Activated CD4-positive, alpha-beta T cell treated with anti-CD3 and anti-CD28 coated beads for 1 hour (primary cell): ENCODE measurements at places on chromosomes 12 and 14.

- no peak for DNase-seq
Measured at GRCh38 chr12:108564724-108565123, 2.3 kb downstream of the ISCU start.

- no peak for DNase-seq
Measured at GRCh38 chr12:44015333-44015941, 179.6 kb downstream of the TMEM117 start.

DNA sequence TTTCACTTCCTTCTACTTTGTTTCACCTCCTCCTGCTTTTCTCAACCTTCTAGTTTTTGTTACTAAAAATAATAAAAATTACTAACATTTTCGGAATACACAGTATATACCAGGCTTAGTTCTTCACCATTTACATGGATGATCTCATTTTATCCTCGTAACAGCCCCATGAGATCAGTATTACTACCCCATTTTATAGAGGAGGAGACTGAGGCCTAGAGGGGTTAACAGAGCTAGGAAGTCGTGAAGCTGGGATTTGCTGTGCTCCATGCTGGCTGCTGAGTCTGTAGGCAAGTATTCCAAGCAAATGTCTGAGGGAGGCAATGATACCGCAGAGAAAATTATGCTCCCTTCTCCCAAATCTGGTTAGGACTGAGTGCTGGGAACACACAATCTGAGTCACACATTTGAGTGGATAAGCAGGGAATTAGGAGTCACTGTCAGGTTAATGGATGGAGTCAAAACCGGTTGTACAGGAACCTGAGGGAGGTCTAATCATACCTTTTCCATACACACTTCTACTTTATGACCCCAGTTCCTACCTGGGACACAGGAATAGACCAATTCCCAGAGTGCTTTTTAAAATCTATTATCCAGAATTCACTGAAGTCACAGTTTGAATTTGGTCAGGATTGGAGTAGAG, 51.1 kb downstream of the ZFYVE26 start:
- DNase-seq: no peak

GRCh38 chr14:100857923-100858837, 32.3 kb downstream of the MEG3 start:
- no peak for DNase-seq

DNA sequence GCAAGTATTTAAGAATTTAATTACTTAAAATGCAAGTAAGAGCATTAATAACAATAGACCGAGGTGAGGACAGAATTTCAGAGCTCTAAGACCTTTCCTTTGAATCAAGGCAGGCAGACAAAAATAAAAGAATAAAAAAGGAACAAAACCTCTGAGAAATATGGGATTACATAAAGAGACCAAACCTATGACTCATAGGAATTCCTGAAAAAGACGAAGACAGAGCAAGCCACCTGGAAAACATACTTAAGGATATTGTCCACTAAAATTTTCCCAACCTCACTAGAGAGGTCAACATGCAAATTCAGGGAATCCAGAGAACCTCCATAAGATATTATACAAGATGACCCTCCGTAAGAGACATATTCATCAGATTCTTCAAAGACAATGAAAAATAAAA, 325.1 kb downstream of the AEBP2 start:
- DNase-seq: no peak

DNA sequence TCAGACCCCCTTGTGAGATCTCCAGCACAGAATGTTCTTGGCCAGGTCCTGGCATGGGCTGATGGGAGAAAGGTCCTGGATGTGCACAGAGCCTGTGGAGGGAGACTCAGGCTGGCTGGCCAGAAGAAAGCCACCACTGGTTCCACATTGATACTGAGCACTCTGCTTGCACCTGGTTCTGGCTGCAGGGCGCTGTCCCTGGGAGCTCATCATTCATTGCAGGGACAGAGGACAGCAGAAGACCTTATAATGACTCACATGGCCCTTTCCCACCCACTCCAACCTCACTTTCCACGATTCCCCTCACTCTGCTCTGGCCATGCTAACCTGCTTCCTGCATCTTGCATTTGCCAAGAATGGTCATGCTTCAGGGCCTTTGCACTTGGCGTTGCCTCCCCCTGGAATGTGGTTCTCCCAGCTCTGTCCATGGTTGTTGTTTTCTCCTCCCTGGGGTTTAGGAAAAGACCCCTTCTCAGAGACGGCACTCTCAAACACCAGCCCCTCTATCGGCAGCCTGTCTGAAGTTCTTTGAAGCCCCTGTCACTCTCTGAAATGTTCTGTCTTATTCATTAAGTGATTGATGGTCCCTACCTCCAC, 10.3 kb downstream of the KRT7 start:
- no peak for DNase-seq

DNA sequence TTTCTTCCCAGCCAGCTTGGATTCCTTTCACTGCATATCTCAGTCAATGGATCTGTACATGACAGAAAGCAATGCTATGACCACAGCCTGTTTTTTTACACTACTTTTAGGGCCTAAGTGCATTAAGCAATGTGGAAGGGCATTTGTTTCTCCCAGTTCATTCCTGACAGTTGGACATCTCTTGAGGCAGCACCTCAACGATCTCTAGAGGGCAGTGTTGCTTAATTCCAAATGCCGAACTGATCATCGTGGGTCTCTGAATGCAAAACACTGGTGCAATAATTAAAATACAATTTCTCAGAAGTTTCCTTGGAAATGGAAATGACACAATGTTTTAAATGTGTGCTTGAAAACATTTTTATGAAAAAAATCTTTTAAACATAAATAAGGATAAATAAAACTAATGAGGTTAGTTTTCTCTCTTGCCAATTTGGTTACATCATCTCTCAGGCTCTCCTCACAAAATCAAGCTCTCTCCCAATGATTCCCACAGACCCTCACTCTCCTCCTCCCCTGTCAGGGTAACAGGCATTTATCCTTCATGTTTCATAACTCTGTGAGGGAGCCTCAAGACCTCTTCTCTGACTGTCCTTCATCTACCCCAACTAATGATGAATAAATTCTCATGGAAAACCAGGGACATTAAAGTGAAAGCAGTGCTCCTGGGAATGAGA, 192.4 kb upstream of the SLC16A7 start:
- DNase-seq: no peak

- no peak for DNase-seq
Measured at GRCh38 chr12:126627596-126627995, 1562.4 kb downstream of the AACS start.

- DNase-seq: no peak
Measured at GRCh38 chr14:97270308-97270707, 473.1 kb downstream of the VRK1 start.

- peak; percentile 39 for DNase-seq
Measured at GRCh38 chr12:52007158-52007921, 594 bp downstream of the TAMALIN start.

GRCh38 chr12:130488358-130488710, 150.6 kb downstream of the PIWIL1 start:
- DNase-seq: no peak

DNA sequence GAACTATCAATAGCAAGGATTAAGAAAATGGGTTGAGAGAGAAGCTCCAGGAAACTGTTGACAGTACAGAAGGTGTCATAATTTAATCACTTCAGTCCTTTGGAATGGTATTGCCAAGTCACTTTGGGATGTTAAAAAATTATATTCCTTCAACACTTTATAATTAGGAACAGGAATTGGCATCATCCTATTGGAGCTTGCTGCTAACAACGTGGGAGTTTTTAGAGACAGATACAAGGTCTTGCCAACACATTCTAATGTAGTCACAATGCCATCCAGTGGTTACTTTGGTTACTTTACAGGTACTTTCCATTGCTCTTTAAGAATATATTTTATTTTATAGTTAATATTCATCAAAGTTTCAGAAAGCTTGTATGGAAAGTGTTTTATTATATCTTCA, 310.1 kb downstream of the SYT1 start:
- DNase-seq: no peak

DNA sequence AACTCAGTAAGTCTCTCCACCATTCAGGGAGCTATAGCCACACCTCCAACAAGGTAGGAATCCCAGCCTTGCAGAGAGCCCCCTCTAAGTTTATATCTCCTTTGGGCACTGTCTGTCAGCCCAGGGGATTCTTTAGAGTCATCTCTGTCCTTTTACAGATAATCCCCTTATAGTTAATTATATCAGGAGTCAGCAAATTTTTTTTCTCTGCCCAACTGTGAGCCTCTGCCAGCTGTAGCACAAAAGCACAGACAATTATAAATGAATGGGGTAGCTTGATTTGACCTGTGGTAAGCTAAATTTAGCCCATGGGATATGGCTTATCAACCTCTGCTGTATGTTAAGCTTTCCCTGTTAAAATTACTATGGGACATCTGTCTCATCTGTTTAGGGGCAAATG, 8.3 kb downstream of the CEP128 start:
- no peak for DNase-seq

- no peak for DNase-seq
Measured at GRCh38 chr14:76771437-76771980, 10.2 kb downstream of the VASH1 start.

GRCh38 chr12:108611884-108612415, 14.1 kb upstream of the TMEM119 start:
- peak; percentile 22 for DNase-seq

DNA sequence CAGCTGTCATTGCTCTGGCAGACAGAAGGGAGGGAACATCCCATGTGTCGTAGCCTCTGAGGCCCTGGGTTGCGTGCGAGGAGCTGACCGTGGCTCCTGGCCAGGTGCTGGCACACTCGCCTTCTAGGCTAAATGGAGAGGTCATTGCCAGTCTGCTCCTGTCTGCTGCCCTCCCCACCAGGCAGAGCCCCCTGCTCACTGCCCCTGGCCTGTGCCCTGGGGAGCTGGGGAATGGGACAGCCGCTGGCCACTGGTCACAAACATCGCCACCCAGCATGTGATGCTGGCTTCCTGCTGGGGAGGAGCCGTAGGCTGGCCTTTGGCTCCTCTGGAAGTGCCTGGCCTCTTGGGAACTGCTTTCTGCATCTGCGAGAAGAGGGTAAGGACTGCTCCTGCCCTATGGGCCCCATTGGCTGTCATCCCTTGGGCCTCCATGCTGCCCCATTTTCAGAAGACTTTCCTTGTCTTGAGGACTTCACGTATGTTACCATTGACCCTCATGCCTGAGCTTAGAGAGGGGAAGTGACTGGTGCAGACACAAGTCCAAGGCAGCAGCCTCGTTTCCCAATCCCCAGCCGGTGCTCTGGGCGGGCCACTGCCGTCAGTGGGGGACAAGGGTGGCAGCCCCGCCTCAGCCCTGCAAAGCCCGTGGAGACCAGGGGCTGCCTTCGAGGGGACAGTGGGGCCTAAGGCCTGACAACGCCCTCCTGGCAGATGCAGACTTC, 2.0 kb upstream of the TNFAIP2 start:
- no peak for DNase-seq

- DNase-seq: no peak
Measured at GRCh38 chr14:23409475-23409874, 1.4 kb upstream of the MYH6 start.

DNA sequence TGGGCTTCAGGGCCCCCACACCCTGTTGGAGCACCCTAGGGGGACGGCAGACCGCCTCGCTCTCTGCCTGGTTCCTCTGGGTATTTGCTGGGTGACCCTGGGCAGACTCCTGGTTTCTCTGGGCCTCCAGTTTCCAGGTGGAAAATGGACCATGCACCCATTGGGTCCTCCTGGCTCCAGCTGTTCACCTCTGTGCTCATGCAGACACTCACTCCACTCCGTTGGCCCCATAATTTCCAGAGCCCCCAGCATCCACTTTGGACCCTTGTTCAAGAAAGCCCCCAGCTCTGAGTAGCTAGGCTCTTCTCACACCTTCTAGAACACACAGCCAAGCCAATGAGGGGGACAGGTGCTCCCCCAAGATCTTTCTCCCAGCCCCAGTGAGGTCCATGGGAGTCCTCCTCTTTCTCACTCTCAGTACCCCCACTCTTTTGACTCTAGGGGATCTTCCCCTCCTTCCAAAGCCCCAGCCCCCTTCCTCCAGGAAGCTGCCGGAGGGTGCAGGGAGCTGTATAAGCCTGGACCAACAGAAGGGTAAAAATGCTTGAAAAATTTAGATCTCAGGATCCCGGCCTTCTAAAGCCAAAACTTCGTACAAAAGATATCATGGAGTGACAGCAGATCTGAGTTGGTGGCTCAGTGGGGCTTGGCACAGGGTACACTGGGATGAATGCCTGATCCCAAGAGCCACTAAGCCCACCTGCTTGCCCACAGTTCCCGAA, 174.8 kb upstream of the RTL1 start:
- no peak for DNase-seq

DNA sequence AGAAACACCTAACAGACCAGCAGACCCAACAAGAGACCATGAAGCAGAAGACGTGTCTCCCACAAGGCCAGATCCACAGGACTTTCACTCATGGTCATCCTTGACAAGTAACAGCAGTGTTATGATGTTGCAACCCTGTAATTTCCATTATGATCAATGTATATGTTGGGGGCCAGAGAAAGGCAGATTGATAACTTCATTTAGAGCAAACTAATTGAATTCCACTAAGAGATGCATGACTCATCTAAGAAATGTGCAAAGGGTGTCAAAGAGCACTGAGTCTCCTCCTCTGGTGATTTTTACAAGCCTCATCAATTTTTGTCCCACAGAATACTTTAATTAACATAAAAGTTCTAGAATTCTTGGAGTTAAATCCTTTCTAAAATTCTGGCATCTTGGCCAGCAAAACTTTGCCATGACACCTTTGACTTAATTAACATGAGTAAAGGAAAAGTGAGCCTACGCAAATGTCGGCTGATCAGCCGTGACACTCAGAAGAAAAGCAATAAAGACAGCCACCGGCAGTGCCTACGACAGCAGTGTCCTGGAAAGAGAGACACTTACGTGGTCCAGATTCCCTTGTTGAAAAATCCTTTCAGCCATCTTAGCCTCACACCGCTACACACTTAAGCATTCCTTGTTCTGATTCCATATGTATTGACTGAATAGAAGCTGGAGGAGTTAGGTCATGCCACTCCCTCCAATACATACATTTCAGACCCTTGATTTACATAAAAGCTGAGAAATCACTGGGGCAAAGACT, 370.2 kb upstream of the CCDC196 start:
- DNase-seq: no peak

DNA sequence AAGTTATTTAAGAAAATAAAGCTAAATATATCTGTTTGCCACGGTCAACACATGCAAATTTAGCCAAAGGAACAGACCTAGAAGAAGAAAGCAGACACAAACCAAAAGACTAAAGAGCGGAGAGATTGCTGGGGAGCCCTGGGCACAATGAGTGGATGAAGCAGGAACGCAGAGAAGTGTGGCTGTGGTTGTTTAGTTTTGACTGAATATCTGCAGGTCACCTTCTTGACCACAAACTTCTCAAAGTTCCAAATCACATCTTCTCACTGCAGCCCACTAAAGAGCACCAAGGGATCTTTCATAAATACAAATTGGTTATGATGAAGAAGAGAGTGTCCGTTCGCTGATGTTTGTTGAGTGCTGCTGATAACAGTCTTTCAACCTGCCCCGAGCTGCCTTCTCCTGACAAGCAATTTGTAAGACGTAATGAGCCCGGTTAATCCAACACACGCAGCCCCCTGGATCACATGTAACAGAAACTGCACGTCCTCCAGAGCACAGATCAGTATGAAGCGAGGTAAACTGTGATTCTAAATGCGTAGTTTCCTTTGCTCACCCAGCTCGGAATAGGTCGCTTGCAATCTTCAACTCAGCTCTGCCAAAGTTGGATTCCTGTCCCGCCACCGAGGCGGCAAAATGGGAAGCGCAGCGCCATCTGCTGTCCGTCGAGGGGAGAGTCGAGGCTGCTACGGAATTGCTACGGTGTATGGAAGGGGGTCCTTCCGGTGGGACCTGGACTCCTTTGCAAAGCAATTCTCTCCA, 120.8 kb downstream of the GXYLT1 start:
- DNase-seq: peak; percentile 48

GRCh38 chr14:20436363-20436755, 393 bp upstream of the KLHL33 start:
- no peak for DNase-seq

GRCh38 chr14:54474232-54474793, 14.5 kb downstream of the GMFB start:
- no peak for DNase-seq

- DNase-seq: no peak
Measured at GRCh38 chr12:39505023-39505422, 62.1 kb upstream of the KIF21A start.
